Stimulated activated CD4-positive, alpha-beta T cell treated with anti-CD3 and anti-CD28 coated beads, Interleukin-4, amount 100 ng/mL, for 1 hour (primary cell): ENCODE measurements at places on chromosomes 11 and 22.

DNA sequence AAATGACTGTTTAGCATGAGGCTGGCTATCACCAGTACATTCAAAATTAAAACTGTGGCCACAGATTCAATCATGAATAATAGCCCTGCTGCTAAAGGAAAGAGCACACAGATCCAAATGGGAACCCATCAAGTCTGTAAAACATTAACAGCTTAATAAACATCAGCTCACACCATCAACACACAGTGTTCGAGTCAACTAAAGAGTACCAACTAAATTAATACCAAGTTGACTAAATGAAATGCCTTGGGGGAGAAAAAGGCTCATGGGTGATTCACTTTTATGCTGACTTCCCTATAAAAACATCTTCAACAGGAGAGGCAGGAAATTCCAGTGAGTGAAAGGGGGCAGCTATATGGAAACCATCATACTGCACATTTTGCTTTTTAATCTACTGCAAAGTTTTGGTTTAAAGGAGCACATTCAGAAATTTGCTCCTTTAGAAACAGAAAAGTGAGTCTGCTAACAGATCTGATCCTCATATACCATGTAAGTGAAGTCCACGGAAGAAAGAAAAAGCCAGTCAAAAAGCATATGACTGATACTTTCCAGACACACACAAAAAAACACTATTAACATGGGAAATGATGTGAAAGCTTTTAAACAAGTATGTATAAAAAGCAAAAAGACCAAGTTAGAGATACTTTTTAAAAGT is 16.3 kb downstream of the LGR4 start:
- DNase-seq, result no peak

GRCh38 chr11:21572210-21572609 is 620.7 kb upstream of the ANO5 start:
- no peak for DNase-seq

GRCh38 chr22:20621162-20621561 is 113.8 kb downstream of the MED15 start:
- DNase-seq, result no peak

- no peak for DNase-seq
Observed at GRCh38 chr22:46866591-46866990, 104.1 kb downstream of the TBC1D22A start.

DNA sequence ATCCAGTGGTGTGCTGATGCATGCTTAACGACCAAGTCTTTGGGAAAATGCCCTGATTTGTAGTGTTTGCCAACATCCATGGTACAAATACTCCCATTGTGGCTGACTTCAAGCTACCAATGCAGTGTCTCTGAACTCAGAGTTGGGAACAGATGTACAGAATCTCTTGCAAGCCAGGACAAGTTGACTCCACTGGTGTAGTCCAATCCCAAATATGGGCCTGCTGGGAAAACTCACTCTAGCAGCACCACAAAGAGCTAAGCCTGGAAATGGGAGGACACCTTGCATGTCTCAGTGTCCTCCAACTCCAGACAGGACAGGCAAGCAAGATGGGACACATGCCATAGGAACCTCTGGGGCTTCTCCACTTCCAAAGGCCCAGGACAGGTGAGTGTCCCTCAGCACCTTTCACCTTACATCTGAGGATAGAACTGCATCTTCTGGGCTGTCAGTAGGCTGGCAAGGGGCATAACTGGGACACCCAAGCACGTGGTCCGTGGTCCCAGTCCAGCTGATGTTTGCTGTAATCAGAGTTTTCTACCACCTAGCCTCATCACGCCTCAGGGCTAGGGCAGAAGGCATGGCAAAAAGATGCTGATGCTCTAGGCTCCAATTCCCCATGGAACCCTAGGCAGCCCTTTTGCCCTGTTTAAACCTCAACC is 6.5 kb downstream of the LMO1 start:
- DNase-seq, result no peak

- no peak for DNase-seq
Observed at GRCh38 chr22:41625577-41625976, 4.5 kb downstream of the XRCC6 start.

DNA sequence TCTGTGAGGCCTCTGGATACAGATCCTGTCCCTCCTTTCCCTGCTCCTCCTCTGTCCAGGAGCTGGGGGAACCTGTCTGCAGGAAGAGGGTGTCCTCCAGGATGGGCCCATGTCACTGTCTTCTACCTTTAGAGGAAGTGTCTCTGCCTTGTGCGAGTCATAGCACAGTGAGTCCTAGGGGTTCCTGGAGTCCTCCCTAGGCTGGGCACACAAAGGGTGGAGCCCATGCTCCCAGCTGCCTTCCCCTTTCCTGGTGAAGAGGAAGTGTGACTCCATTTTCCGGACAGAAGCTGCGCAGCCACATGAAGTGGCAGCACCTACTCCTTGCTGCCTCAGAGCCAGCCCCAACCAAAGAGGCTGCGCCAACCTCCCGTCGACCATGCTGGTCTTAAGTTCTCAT is 112.2 kb downstream of the CTTN start:
- DNase-seq, result no peak

GRCh38 chr22:22576244-22576988 is 17.4 kb upstream of the PRAME start:
- peak; percentile 34 for DNase-seq

DNA sequence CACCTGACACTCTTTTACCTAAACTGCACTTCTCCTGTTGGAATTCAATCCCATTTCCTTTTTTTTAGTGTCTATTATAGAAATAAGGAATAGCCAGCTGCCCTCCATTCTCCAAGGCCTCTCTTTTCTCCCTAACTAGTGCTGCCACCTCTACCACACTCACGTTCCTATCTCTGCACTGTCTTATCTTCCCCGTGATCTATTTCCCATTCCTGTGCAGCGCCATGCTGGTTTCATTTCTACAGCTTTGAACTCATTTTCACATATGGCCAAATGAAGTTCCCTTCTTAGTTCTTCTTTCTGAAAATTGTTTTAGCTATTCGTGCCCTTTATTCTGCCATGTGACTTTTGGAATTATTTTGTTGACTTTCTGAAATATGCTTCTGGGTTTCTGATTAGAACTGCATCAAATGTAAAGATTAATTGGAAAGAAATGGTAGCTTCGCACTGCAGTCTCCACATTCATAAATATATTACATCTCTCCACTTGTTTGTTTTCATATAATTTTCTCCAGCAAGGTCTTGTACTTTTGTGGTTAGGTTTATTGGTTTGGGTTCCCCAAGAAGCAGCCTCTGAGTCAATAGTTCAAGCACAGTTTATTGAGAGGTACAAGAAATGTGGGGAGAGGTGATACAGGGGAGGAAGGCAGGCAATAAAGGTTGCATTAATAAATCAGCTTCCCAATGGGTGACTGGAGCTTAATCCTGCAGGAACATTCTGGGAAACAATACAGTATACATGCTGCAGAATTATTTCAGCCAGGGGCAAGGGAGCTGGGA is 43.7 kb upstream of the DRD2 start:
- no peak for DNase-seq

GRCh38 chr11:7840578-7840977 is 43.8 kb upstream of the OR5P2 start:
- no peak for DNase-seq

GRCh38 chr22:26589367-26589844 is 526 bp downstream of the TPST2 start:
- DNase-seq, result peak; percentile 48

DNA sequence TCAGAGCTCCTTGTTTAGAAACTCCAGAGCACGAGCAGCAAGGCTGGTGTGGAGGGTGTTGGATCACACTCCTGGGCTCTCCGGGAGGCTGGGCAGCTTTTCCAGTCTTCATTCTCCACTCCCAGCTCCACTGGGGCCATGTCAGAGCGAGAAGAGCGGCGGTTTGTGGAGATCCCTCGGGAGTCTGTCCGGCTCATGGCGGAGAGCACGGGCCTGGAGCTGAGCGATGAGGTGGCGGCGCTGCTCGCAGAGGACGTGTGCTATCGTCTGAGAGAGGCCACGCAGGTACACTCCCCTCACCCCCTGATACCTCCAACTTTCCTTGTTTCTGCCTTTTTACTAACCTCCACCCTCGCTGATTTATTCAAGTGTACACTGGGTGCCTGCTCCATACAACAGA is 4.5 kb downstream of the TAF6L start:
- DNase-seq, result no peak

GRCh38 chr11:26901162-26901561 is 92.8 kb upstream of the FIBIN start:
- no peak for DNase-seq

DNA sequence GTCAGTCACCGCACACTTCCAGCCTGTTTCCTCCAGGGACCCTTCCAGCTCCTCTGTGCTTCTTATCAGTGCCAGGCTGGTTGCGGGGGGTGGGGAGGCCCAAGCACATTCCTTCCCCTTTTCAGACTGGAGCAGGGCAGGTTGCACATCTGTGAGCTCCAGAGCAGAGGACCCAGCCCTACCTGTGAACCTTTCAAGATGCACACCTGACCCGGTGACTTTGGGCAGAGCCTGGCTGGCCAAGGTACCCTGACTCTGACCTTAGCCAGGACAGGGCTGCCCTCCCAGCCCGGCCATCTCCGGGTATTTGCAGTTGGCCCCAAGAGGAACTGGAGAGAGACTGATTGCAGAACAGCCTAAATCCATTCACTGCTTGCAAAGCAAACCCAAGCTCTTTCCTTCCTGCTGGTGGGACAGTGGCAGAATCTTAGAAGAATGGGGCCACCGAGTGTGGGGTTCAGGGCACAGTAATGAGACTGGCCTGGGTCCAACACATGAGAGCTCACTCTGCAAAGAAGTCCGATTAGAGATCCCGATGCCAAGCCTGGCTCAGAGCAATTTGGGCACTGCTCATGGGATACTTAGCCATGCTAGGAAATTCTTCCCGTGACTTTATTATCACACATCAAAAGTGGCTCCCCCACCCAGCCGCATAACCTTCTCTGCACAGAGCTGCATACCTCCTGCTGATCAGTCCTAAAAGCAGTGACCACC is 64.7 kb upstream of the CCND1 start:
- no peak for DNase-seq

GRCh38 chr11:123143921-123144320 is 51.1 kb downstream of the CLMP start:
- no peak for DNase-seq

DNA sequence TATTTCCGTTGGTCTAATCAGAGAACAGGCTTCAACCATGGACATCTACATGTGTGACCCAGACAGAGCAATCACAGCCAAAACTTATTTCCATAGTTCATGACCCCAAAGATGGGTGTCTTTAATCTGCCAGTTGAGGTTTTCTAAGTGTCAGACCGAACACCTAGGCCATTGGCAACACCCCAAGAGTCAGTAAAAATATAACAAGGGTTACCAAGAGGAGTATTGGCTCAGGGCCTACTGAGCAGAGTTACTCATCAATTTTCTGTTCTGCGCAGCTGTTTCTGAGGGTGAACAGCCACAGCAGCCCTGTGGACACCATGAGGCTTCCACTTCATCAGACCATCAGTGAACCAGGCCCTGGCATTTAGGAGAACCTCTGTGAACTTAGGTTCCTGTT is 18.8 kb downstream of the GUCD1 start:
- no peak for DNase-seq

- DNase-seq, result no peak
Observed at GRCh38 chr11:32526760-32527159, 56.9 kb upstream of the EIF3M start.

- DNase-seq, result no peak
Observed at GRCh38 chr11:121213362-121213893, 79.1 kb upstream of the SC5D start.
